Naive thymus-derived CD4-positive, alpha-beta T cell (primary cell): ENCODE measurements at places on chromosomes 1 and 21. TPM values are rescaled to one million over a fixed set of nuclear protein-coding genes. Genes with fewer than 3 reads are reported as not detected.

The CHIA gene
- polyA plus RNA-seq = not detected

The FCRL1 gene
- polyA plus RNA-seq = 0.18 TPM

The PDZK1IP1 gene
- polyA plus RNA-seq = not detected

The TFAP2E gene
- 0.13 TPM for polyA plus RNA-seq

The GBP1 gene
- polyA plus RNA-seq = 34.3 TPM

The KLHL12 gene
- 18.3 TPM for polyA plus RNA-seq

The RGS18 gene
- 0.08 TPM for polyA plus RNA-seq

The CFAP74 gene
- not detected for polyA plus RNA-seq

The CDC7 gene
- polyA plus RNA-seq = 3.6 TPM

The C1orf115 gene
- polyA plus RNA-seq = 3.2 TPM

The AIM2 gene
- not detected for polyA plus RNA-seq

The TBX19 gene
- 2.2 TPM for polyA plus RNA-seq

The FLG2 gene
- not detected for polyA plus RNA-seq

The NEGR1 gene
- polyA plus RNA-seq = not detected

The DDR2 gene
- polyA plus RNA-seq = not detected

The AZIN2 gene
- polyA plus RNA-seq = 5.1 TPM

The CYP4Z1 gene
- polyA plus RNA-seq = not detected

The RHBG gene
- not detected for polyA plus RNA-seq

The TEDDM1 gene
- 0.07 TPM for polyA plus RNA-seq

The RAB7B gene
- polyA plus RNA-seq = not detected

The NHLH2 gene
- polyA plus RNA-seq = not detected

The CFAP141 gene
- not detected for polyA plus RNA-seq

The ENAH gene
- not detected for polyA plus RNA-seq

The SLFNL1 gene
- polyA plus RNA-seq = 0.69 TPM

The DNAJC6 gene
- 0.28 TPM for polyA plus RNA-seq

The BCAR3 gene
- polyA plus RNA-seq = 0.22 TPM

The MRTO4 gene
- 27.1 TPM for polyA plus RNA-seq

The CIART gene
- 2.0 TPM for polyA plus RNA-seq

The C1orf53 gene
- polyA plus RNA-seq = not detected

The GSTM1 gene
- 62.4 TPM for polyA plus RNA-seq

The GPR37L1 gene
- polyA plus RNA-seq = 0.02 TPM

The MPZ gene
- polyA plus RNA-seq = not detected

The OR10J5 gene
- polyA plus RNA-seq = not detected

The F13B gene
- not detected for polyA plus RNA-seq

The LIX1L gene
- 29.3 TPM for polyA plus RNA-seq

The S100A8 gene
- polyA plus RNA-seq = 10.8 TPM

The FAM151A gene
- polyA plus RNA-seq = not detected

The NBPF1 gene
- polyA plus RNA-seq = 12.3 TPM

The THEM5 gene
- not detected for polyA plus RNA-seq

The PTPRU gene
- not detected for polyA plus RNA-seq

The LRRC39 gene
- polyA plus RNA-seq = not detected

The PTBP2 gene
- polyA plus RNA-seq = 3.8 TPM

The XCL1 gene
- polyA plus RNA-seq = 0.15 TPM

The DIPK1A gene
- polyA plus RNA-seq = 17.3 TPM
